ENCODE measurements at places on chromosomes 6 and 20.

DNA sequence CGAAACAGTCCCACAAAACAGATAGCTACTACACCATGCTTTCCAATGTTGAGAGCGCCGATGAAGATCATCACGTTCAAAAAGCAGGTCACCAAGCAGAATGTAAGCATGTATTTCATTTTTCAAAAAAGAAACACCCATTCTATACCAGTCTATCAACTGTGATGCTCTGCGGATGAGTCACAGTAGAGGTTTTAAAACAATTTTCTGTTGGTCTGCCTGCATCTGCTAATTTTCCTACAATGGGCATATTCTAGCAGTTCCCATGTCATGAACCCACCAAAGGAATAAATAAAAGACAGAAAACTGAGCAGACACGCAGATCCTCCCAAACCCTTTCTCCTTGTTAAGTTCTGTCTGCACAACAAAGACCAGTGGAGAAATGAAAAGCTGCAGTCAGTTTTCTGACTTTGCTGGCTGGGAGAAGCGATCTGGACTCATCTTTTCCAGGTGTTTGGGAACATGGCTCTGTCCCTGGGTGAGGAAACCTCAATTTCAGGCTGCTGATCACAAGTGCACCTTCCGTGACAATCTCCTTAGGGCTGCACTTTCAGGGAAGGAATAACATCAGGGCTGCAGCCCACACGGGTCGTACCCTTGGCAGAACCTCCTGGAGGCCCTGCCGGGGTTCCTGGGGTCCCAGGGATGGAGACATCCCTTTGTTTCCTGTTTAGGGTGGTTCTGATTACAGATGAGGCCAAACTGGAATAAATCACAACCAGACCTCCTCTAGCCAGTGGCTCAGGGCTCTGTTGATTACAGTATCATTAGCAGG is 200.1 kb downstream of the BMP7 start:
- DNase-seq: no peak

DNA sequence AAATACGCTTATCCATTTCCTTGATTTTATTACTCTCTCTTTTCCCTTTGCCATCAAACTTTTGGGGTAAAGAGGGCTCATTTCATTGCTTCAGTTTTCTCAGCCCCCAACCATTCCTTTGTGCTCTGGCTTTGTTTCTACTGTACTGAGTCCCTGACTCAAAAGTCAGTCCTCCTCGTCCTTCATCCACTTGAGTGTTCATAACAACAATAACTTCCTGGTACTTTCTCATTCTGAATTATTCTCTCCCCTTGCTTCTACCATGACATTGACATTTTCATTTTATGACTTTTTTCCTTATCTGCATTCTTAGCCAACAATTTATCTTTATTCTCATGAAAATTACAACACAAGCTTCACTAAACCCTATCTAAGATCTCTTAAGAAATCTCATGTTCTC is 911 bp downstream of the ENPP3 start:
- no peak for DNase-seq

GRCh38 chr20:38125157-38126056 is 39.7 kb downstream of the TGM2 start:
- no peak for DNase-seq

GRCh38 chr6:94680669-94681212 is 896.6 kb upstream of the MANEA start:
- DNase-seq: no peak

- DNase-seq: no peak
These were observed 47.7 kb upstream of the RCAN2 start for GRCh38 chr6:46538800-46539480.

DNA sequence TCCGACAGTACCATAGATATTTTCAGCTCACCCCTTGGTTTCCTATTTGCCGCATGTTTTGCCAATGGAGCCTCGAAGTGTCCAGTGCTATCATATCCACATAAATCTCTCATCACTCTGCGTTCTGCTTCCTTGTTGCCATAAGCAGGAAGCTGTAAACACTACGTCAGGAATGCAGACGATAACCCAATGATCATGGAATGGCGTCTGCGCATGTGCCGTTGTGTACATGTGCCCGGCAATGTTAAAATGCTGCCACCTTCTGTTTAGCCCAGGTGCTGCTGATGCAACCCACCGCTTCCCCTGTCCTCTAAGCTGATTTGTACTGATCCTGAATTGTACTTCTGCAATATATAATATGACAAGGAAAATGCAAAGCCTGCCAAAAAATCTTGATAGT is 607.5 kb downstream of the HDGFL1 start:
- DNase-seq: no peak

All from esophagus squamous epithelium (tissue), 5 donors.